SK-N-SH (cell line): ENCODE measurements at places on chromosomes 12 and 14.

- DNase-seq, result no peak
- H3K4me1 ChIP-seq, result no peaks in the 10 kb centered on the region; the same call in 1 of the 2 replicates
- H3K4me3 ChIP-seq, result no peak overlapping the region
- H3K36me3 ChIP-seq, result no peaks in the 10 kb centered on the region
- no peaks in the 10 kb centered on the region for H3K27me3 ChIP-seq
Observed at GRCh38 chr14:34930591-34931091, 52.2 kb upstream of the SRP54 start.

- peaks cover 35% of the 10 kb centered on the region for H3K36me3 ChIP-seq
- H3K27ac ChIP-seq, result no peak overlapping the region
- no peaks in the 10 kb centered on the region for H3K27me3 ChIP-seq
- H3K4me3 ChIP-seq, result no peak overlapping the region
- DNase-seq, result no peak
Observed at GRCh38 chr12:110444455-110444854, 5.7 kb downstream of the ARPC3 start.

- peaks cover 8% of the 10 kb centered on the region for H3K4me1 ChIP-seq
- DNase-seq, result no peak
- peaks cover 91% of the 10 kb centered on the region for H3K36me3 ChIP-seq
- no peak overlapping the region for H3K27ac ChIP-seq
- no peaks in the 10 kb centered on the region for H3K27me3 ChIP-seq
Observed at GRCh38 chr14:51726166-51726899, 74.6 kb downstream of the FRMD6 start.

DNA sequence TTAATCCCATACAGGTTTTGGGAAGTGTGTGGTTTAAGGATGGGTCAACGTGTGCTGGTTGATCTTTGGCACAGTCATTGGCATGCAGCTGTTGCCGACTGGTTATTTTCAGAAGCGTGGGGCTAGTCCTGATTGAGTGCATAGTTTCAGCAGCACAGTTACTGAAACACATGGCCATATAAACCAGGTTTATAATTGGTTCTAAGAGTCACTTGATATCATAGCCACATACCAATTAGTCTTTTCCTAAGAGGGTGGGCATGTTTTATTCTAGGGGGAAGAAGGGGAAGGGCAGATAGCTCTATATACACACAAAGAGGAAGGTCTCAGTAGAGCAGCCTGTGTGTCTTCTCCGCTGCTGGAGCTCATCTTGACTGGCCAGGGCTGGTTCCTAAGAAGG, 11.0 kb upstream of the RPS6KL1 start:
- no peak overlapping the region for H3K4me3 ChIP-seq
- no peak overlapping the region for H3K27ac ChIP-seq
- no peaks in the 10 kb centered on the region for H3K27me3 ChIP-seq
- no peaks in the 10 kb centered on the region for H3K36me3 ChIP-seq

- no peak overlapping the region for H3K27ac ChIP-seq
- no peaks in the 10 kb centered on the region for H3K27me3 ChIP-seq
- no peaks in the 10 kb centered on the region for H3K36me3 ChIP-seq
- no peaks in the 10 kb centered on the region for H3K4me1 ChIP-seq
- H3K4me3 ChIP-seq, result no peak overlapping the region
Observed at GRCh38 chr12:113664224-113664681, 192.6 kb upstream of the LHX5 start.
